ENCODE measurements at places on chromosomes 7 and 10. TPM values are rescaled to one million over a fixed set of nuclear protein-coding genes. Genes with fewer than 3 reads are reported as not detected.

PON1 gene
- total RNA-seq: not detected

GCC1 gene
- 23.1 TPM for total RNA-seq

BEND7 gene
- total RNA-seq: 7.8 TPM

CH25H gene
- not detected for total RNA-seq

GPR15LG gene
- total RNA-seq: not detected

ARL4A gene
- total RNA-seq: 77.8 TPM

PDE6C gene
- not detected for total RNA-seq

CLRN3 gene
- not detected for total RNA-seq

PRKRIP1 gene
- 18.5 TPM for total RNA-seq

TUBB8 gene
- total RNA-seq: not detected

POLR1F gene
- 28.6 TPM for total RNA-seq

ZNF722 gene
- not detected for total RNA-seq

DNAJC30 gene
- 1.3 TPM for total RNA-seq

CYP3A7 gene
- total RNA-seq: not detected

MBL2 gene
- total RNA-seq: not detected

CALN1 gene
- not detected for total RNA-seq

BTBD16 gene
- total RNA-seq: not detected

CDHR3 gene
- 0.91 TPM for total RNA-seq

MRLN gene
- not detected for total RNA-seq

MMP21 gene
- total RNA-seq: not detected

VGF gene
- total RNA-seq: 0.32 TPM

Data from epithelial cell of umbilical artery (primary cell).